ENCODE measurements at places on chromosomes 2 and 18.

- DNase-seq, result no peak
These were observed 28.7 kb downstream of the COPS9 start for GRCh38 chr2:240107477-240107796.

GRCh38 chr2:207996848-207997247 lies 28.5 kb downstream of the PLEKHM3 start:
- no peak for DNase-seq

GRCh38 chr2:196887431-196887830 lies 39.1 kb downstream of the PGAP1 start:
- DNase-seq, result no peak

- peak; percentile 59 for DNase-seq
These were observed 92.6 kb downstream of the VAPA start for GRCh38 chr18:10006311-10006893.

DNA sequence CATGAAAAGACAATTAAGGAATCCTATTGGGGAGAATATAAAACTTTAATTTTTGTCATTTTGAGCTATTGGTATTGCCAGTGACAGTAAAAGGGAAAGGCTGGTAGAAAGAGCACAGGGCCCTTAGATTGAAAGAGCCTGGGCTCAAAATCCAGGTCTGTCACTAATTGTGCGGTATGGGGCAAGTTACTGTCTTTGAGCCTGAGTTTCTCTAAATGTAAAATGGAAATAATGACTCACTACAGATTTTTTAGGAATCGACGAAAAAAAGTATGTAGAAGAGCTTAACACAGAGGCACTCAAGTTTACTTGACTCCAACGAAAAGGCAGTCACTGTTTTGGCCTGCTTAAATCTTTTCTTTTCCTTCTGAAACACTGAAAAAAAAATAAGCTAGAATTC lies 7.0 kb downstream of the NDUFV2 start:
- DNase-seq, result peak; percentile 37

- no peak for DNase-seq
These were observed 93.8 kb downstream of the SCG2 start for GRCh38 chr2:223508372-223508771.

- DNase-seq, result peak; percentile 22
These were observed 1.2 kb upstream of the C2orf15 start for GRCh38 chr2:99140056-99140859.

GRCh38 chr2:100822587-100823248 lies 2.8 kb downstream of the NPAS2 start:
- peak; percentile 65 for DNase-seq

DNA sequence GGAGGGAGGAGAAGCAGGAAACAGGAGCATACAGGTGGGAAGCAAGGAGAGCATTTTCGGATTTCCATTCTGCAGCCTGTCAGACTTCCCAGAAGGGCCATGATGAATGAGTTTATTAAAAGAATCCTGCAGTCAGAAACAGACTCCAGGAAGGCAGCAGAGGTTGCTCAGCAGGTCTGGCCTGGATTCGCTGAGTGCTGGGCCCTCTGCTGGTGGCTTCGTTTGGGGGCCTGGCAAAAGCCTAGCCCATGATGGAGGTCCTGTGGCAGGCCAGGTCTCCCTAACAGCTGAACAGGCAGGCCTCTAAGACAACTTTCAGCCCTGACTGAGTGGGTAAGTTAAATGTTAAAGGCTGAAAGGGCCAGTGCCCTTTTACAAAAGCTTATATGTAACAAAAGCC lies 108.2 kb upstream of the CAPN13 start:
- DNase-seq, result no peak

DNA sequence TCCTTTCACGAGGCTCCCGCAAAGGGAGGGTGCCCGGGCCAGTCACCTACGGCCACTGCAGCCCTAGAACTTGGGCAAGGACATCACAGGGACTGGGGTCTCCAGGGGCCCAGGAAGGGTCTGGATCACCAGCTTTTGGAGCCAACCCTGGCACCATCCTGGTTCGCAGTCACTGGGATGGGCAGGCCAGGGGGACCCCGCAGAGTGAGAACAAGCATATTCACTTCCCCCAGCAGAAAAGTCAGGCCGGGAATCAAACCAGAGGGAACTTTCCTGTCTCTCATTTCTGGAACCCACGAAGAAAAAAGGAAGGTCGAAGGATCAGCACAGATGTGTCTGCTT lies 15.4 kb downstream of the SMAD7 start:
- DNase-seq, result no peak

DNA sequence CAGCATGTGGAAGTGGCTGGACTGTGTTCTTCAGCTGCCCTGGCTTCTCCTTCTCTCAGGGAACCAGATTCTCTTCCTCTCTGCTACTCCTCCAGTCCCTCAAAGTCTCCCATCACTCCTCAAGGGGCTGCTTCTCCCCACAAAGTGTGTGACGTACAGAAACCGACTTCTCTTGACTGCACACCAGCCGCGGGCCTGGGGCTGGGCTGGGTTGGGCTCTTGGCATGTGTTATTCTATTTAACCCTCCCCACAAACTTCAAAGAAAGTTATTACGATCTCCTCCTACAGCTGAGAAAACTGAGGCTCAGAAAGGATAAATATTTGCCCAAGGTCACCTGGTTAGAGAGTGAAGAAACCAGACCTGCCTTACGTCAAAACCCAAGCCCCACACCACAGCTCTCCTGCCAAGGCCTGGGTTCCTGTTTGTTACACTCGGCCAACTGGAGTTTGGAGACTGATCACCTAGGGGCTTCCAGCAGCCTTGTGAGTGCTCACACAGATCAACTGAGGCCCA lies 269.0 kb downstream of the TFCP2L1 start:
- no peak for DNase-seq

- DNase-seq, result no peak
These were observed 5.7 kb downstream of the OTX1 start for GRCh38 chr2:63056107-63057050.

DNA sequence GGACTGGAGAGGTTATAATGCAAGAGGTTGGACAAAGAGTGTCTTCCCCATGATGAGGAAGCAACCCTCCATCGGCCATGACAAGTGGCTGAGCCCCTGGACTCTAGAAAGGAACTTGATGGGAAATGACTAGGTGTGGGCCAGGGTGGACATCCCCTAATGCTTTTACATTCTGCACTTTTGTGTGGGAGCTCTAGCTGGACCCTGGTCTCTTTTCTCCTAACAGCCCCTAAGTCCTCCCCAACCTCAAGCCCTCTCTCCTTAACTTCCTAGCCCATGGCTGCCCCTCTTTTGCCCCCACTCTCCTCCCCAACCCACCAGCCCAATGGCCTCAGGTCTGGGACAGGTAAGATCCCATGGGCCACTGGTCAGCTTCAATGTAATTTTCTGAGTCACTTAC lies 2.4 kb downstream of the CD207 start:
- DNase-seq, result no peak

GRCh38 chr2:135281379-135281778 lies 229.3 kb downstream of the RAB3GAP1 start:
- DNase-seq, result no peak

DNA sequence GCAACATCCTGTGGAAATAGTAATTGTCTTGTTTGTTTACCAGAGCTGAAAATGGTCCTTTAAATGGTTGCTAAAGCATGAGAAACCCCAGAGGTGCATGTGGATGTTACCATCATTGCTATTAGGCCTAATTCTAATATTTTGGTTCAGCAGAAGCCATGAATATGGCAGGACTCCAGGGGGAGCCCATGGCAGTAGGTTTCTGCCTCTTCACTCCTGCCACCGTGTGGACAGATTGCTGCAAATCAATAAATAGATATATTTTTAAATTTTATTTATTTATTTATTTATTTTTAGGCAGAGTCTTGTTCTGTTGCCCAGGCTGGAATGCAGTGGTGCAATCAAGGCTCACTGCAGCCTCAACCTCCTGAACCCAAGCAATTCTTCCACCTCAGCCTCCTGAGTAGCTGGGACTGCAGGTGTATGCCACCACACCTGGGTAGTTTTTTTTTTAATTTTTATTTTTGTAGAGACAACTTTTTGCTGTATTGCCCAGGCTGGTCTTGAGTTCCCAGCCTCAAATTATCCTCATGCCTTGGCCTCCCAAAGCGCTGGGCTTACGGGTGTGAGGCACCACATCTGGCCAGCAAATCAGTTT lies 54.9 kb upstream of the CAPN13 start:
- peak; percentile 71 for DNase-seq
